ENCODE measurements at places on chromosomes 1 and 21.
A peak's percentile ranks its signal among the peaks of the same experiment; 100 is the strongest.

GRCh38 chr21:35743571-35743970, 316.8 kb downstream of the SETD4 start:
- DNase-seq = no peak

DNA sequence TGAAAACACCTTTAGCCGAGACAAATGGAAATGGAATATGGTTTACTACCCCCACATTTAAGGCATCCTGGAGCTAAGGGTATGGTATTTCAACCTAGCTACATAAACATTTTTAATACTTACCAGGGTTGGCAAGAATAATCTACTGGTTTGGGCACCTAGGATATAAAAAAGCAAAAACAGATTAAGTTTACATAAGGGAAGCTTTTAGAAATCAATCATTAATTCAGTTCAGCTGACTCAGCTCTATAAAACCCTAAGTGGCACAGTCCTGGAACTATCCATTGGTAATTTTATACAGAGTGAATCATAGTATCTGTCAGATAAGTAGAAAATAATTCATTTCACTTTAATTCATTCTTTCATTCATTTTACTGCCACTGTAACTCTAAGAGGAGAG, 355.2 kb downstream of the VAV3 start:
- DNase-seq = no peak

DNA sequence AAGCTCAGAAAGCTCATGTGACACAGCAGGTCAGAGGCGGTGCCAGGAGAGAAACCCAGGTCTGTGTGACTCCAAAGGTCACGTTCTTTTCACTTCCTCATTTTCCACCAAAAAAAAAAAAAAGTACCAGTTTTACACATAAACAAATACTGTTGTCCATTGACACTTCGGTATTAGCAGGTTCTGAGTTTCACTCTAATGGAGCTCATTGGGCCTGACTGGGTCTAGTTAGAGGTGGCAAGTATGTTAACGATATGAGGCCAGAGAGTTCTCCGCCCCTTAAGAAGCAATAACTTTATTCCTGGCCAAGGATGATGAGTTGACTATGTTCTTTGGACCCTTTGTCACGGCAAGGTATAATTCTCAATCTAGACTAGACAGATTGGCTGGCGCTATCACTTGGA, 30.0 kb upstream of the SDE2 start:
- no peak for DNase-seq

DNA sequence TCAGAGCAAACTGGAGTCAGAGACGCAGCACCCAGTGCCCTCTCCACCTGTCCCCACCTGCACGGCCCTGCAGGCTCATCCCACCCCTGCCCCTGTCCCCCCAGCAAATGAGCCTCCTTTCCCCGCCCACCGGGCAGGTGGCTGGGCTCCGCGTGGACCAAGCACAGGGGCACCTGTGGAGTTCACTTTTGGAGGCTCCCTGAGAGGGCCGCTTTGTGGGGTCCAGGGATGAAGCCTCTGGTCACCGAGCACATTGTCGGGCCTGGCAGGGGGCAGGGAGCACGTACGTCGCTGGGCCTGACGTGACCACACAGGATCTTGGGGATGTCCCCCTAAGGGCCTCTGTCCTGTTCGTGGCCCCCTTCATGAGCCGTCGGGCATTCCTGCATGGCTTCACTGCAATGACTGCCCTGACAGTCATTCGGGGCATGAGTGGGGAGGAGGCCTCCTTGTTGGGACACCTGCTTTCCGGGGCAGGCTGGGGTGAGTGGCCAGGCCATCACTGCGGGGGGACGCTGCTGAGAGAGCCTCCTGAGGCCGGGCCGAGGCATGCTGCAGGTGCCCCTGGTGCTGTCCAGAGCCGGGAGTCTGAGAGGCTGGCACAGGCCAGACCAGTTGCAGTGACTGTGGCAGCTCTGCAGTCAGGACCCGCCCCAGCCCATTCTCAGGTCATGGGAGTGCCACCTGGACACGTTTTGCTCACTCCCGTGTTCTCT, 19.7 kb downstream of the SLX9 start:
- DNase-seq = peak; percentile 52

- DNase-seq = no peak
Measured at GRCh38 chr21:25509862-25510261, 97.4 kb downstream of the MRPL39 start.

GRCh38 chr1:50275566-50275965, 147.7 kb downstream of the DMRTA2 start:
- no peak for DNase-seq

DNA sequence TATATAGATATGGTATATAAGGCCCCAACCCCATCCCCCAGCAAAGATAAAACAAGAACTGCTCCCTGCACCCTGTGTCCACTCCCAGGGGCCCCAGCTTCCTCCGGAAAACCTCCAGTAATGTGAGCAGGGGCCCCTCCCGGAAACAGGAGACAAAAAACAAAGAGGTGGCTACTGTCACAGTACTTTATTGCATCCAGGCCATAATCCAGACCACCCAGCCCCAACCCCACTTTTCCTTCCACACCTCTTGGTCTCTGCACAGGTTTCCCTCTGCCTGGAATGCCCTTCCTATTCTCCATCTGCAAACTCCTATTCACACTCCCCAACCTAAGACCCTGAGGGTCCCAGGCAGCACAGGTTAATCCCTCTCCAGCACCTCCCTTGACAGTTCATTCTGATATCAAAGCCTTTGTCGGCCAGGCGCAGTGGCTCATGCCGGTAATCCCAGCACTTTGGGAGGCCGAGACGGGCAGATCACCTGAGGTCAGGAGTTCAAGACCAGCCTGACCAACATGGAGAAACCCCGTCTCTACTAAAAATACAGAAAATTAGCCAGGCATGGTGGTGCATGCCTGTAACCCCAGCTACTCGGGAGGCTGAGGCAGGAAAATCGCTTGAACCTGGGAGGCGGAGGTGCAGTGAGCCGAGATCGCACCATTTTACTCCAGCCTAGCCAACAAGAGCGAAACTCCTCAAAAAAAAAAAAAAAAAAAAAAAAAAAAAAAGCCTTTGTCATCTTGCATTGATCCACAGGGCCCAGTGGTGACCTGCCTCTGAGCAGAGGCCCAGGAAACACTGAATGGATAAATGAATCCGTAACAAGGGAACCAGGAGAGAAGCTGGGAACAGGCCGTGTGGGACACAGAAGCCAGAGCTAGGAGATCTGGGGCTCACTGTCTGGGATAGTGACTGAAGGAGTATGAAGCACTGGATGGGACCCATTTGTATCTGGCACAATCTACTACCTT, 2.3 kb upstream of the AUNIP start:
- DNase-seq = no peak

- DNase-seq = no peak
Measured at GRCh38 chr1:202016022-202016810, 5.8 kb downstream of the ELF3 start.
